ENCODE measurements at places on chromosomes 7 and 10. TPM values are rescaled to one million over a fixed set of nuclear protein-coding genes. Genes with fewer than 3 reads are reported as not detected.
A peak's percentile ranks its signal among the peaks of the same experiment; 100 is the strongest.

DNA sequence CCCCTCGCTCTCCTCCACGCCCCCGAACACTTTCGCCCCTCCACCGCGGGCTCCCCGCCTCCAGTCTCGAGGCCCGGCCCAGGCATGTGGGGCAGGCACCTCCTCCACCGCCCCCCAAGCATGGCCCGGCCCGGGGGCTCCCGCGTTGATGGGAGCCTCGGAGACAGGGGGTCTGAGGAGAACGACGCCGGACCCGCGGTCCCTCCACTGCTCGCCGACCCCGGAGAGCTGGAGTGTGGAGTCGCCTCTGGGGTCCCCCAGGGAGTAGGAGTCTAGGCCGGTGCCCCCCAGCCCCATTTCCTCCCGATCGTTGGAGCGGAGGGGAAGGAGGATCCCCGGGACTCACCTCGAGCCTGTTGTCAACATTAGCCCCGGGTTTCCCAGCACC lies 206 bp downstream of the UPF2 start:
- no peak for DNase-seq

- no peak for DNase-seq
Observed at GRCh38 chr10:104483582-104483981, 129.9 kb downstream of the CFAP58 start.

DNA sequence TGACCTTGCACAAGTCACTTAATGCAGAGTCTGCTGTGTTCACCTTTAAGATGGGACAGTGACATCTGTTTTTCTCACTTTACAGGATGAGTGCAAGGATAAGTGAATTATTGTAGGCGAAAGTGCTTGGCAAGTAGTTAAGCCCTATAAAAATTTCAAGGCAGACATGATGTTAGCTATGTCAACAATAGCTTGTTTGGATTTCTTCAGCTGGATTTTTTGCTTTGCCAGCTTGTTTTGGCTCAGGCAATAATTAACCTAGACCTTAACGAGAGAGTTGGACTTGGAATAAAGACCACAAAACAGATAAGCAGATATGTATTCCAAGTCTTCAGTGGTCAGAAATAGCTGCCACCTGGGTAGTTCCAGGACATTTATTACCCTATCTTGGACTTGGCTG lies 255.2 kb downstream of the ARL4A start:
- no peak for DNase-seq

Gene PTN
- 0.38 TPM for total RNA-seq

GRCh38 chr7:1251796-1252539 lies 19.3 kb downstream of the UNCX start:
- no peak for DNase-seq

GRCh38 chr10:13765641-13766341 lies 179.0 kb downstream of the PRPF18 start:
- DNase-seq, result peak; percentile 62

- DNase-seq, result no peak
Observed at GRCh38 chr7:26182706-26183105, 17.8 kb downstream of the HNRNPA2B1 start.

Gene STEAP1B
- not detected for total RNA-seq

GRCh38 chr7:49166441-49166840 lies 242.1 kb downstream of the CDC14C start:
- no peak for DNase-seq

DNA sequence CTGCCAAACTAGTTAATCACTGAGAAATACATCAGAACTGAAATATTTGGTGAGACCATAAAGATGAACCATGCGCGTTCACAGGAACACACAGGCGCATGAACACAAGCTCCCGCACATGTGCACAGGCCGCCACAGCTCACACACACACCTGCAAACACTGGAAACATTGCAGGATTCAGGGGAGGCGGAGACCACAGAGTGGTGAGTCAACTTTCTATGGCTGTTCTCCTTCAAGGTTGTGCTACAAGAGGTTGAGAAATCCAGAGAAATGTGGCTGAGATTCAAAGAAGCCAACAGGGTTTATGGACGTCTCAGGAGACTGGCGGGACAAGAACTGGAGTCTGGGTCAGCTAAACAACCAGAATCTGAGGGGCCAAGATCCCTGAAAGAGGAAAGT lies 17.8 kb downstream of the ESYT2 start:
- no peak for DNase-seq

DNA sequence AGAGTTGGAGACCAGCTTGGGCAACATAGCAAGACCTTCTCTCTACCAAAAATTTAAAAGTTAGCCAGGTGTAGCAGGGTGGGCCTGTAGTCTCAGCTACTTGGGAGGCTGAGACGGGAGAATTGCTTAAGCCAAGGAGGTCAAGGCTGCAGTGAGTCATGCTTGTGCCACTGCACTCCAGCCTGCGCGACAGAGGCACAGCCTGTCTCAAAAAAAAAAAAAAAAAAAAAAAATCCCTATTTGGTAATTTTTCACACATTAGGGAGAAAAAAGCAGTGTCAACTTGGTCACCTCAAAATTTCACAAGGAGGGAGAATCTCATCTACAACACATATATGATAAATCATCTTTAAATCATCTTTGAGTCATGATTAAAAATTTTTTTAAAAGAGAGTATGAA lies 6.4 kb upstream of the ZNF398 start:
- DNase-seq, result no peak

Gene CPA2
- 1.9 TPM for total RNA-seq

DNA sequence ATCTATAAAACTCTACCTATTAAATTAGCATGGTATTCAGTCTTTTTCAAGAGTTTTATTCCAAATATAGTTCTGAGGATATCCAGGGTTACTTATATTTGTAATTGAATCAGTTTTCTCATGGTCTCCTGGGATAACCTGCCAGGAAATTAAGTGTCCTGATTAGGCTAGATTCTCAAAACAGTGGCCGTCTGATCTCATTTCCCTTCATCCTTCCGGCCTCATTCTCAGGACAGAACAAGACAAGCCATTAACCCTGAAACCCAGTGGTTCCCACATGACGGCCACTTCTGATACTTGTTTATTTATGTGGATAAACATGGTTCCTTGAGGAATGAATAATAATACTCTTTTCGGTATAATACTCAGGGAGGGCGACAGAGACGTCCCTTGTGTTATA lies 417.6 kb upstream of the POT1 start:
- no peak for DNase-seq

Gene SPDYE8
- total RNA-seq, result not detected

GRCh38 chr7:96479015-96479645 lies 157.2 kb upstream of the SLC25A13 start:
- no peak for DNase-seq

GRCh38 chr10:60978287-60979115 lies 34.5 kb upstream of the RHOBTB1 start:
- no peak for DNase-seq

DNA sequence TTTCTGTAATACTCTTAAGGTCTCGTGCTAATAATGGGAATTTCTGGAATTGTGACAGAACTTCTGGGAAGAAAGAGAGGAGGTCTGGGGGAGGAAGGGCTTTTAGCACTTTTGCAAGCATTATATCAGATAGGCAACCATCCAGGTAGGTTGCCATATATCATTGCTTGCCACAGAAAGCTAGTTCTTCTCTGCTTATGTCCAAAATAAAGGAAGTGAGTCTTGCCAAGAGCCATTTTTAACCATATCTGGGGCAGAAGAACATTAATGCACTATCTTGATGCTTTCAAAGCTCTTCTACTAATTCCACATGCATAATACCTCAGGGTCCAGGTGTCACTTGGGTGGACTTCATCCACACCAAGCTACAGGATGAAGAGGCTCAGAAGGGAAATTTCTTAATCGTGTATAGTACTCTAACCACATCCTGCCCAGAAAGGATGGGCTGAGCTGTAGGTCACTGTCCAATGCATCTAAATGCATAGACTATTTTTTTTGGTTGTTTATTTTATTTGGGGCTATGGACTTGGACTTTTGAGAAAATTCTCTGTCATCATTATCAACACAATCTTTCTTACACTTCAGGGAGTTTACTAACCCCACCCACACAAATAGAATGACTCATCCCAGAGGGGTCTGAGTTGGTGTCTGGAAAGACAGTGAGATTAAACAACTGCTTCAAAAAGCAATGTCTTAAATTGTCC lies 68.9 kb upstream of the ADO start:
- no peak for DNase-seq

DNA sequence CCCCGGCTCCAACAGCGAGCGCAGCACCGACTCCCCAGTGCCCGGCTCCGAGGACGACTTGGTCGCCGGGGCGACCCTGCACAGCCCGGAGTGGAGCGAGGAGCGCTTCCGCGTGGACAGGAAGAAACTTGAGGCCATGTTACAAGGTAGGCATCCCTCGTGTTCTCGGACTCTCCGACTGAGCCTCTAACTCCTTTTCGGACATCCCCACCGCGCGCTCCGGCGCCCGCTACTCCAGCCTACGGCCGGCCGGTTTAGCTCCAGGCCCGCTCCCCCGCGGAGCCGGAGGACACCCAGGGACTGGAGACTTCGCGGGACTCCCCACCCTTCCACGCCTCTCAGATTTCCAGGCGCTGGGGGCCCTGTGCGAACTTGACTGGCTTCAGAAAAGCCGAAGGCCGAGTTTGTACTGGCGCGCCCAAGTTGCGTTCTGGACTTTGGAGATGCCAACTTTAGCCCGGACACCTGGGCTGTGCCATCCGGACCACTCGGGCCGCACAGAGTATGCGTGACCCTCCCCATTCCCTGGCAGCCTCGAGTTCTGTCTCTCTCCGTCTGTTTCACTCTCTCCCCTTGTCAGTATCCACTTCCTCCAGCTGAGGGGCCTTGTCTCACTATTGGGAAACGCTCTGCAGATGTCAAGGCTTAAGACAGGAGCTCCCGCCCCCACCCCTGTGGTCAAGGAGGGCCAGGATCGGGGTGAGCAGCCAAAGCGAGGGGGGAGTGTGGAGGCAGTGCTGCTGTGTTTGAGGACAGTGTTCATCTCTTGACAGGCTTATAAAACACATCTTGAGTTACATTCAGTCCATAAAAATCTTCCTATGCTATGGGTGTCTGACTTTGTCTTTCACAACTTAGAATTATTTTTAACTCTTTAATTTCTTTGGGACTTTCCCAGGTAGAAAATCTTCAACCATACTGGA lies 777 bp downstream of the BICC1 start:
- peak; percentile 44 for DNase-seq

Gene SPDYE2B
- total RNA-seq, result not detected

- DNase-seq, result no peak
Observed at GRCh38 chr7:112005205-112005775, 200.9 kb downstream of the DOCK4 start.

DNA sequence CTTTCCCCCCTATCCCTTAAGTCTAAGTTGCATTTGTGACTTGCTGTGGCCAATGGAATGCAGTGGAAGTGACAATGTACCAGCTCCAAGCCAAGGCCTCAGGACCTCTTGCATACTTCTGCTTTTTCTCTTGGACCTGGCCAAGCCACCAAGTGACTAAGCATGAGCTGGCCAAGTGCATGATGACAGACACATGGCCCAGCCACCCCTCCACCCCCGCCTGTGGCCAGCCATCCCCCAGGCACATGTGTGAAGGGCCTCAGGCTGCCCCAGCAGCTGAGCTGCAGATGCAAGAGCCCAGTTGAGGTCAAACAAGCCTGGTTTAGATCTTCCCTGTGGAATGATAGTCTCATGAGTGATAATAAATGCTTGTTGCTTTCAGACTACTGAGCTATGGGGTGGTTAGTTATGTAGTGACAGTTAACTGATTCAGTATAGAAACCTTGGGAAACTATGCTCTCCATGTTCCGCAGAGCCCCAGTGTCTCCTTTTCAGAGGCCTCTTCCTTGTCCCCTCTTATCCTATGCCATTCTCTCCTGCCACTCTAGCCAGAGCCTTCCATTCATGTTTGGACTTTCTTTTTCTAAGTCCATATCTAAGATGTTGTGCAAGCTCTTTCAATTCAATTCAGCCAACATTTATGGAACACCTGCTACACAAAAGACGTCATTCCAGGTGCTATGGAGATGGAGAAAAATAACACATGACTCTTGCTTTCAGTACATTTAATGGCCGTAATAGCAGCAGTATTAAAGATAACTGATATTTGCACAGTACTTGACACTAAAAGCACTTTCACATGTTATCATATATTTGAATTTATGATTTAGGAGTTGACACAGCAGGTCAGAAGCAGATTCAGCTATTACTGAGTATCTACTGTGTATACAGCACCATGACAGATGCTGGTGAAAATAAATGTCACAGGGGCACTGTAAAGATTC lies 55.5 kb upstream of the LOXL4 start:
- no peak for DNase-seq

DNA sequence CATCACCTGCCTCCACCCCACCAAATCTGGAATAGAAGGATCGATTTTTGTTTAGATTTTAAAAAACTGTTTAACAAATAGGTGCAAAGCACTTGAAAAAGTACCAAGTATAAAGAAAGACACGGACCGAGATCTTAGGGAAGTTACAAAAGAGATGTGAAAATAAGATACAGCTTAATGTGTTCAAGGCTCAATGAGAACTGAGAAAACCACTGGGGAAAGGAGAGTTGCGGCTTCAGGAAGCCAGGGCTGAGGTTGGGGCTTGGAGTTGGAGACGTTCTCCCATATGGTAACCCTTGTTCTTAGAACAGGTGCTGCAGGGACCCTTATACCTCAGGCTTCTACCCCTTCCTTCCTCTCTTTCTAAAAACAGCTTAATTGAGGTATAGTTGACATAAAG lies 140.2 kb downstream of the FANK1 start:
- DNase-seq, result no peak

- no peak for DNase-seq
Observed at GRCh38 chr7:3283130-3283704, 17.8 kb upstream of the SDK1 start.

Gene ANKRD61
- total RNA-seq, result not detected

DNA sequence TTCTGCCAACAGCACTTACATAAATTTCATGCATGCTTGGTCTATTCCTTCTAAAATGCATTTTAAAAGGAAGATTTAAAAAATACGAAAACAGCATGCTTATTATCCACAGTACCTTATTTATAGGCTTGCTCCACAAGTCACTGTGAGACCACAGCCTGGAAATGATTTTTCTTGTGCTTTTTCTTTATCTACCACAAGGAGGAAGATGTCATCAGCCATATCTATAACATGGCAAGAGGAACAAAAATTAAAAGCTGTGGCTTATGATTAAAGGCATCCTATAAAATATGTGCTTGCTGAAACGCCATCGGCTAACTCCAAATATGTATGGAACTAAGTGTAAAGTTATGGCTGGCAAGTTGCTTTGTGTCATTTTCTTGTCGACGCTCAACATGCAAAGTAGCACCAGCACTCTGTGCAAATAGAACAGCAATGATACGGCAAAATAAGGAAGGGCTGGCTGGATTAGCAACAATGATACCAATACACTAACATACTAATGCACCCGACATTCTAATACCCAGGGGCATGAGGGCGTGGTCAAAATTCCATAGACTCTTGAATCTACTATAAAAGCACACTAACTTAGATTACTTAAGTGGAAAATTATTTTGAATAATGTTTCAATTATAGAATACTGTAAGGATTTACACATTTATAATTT lies 41.2 kb upstream of the AKR1E2 start:
- no peak for DNase-seq
